Activated naive CD8-positive, alpha-beta T cell treated with anti-CD3 and anti-CD28 coated beads, Interleukin-2, amount 50 U/mL, for 16 hours (primary cell): ENCODE measurements at places on chromosomes 16 and 17.

DNA sequence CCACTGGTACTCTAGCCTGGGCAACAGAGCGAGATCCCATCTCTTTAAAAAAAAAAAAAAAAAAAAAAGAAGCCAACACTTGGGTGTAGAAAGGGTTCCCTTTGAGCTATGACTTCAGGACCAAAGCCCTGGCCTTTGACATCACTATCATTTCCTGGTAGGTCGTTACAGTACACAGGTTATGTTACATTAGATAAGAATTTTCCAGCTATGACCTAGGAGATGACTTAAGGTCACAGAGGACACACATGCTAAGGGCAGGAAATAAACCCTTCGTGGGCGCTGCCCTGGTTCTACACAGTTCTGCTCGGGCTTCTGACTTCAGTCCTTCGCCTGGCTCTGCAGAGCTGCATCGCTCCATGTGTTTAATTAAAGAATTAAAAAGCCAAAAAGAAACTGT is 112.0 kb downstream of the ADCY9 start:
- DNase-seq, result no peak

GRCh38 chr16:11677959-11678881 is 10.0 kb downstream of the SNN start:
- DNase-seq, result no peak

DNA sequence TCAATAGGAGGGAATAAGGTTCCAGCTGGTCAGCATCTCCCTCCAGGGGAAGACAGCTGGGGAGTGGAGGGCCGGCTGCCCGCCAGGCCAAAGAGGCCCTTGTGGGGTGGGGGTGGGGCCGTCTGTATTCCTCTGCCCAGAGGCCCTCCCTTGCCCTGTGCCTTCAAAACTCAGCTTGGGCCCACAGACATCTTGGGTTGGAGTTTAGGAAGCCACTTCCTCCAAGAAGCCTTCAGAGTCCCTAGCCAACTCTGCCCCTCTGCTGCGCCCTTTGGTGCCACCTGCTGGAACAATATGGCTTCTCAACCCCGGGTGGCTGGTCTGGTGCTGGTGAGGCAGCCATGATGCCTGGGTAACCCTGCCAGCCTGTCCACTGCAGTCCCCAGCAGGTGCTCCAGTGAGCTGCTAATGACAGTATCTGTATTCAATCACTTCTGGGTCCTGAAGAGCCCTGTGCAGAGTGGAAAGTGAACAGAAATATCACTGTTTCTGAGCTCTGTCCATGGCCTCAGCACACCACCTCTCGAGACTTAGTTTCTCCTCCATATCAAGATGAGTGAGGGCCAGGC is 16.7 kb downstream of the HSD11B2 start:
- DNase-seq, result peak; percentile 44

- DNase-seq, result no peak
These were observed 19.6 kb downstream of the KIAA0513 start for GRCh38 chr16:85046931-85047866.

- no peak for DNase-seq
These were observed 3.1 kb downstream of the RNF227 start for GRCh38 chr17:7912927-7913524.

- DNase-seq, result no peak
These were observed 17.8 kb downstream of the TSPOAP1 start for GRCh38 chr17:58310511-58311428.

- DNase-seq, result no peak
These were observed 8.7 kb downstream of the ADAM11 start for GRCh38 chr17:44767493-44767892.

DNA sequence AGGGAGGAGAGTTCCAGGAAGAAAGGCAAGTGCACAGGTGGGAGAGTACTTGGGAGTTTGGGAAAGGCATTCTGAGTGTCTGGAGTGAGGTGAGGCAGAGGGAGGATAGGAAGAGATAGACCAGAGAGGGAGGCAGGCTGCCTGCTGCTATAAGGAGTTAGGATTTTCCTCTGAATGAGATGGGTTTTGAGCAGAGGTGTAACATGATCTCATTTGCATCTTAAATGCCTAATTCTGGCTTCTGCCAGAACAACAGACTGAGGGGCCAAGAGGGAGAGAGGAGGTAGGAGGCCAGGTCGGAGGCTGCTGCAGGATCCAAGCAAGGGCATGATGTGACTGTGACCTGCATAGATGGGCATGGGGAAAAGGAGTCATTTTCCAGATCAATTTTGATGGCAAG is 31.5 kb upstream of the IRX6 start:
- no peak for DNase-seq

DNA sequence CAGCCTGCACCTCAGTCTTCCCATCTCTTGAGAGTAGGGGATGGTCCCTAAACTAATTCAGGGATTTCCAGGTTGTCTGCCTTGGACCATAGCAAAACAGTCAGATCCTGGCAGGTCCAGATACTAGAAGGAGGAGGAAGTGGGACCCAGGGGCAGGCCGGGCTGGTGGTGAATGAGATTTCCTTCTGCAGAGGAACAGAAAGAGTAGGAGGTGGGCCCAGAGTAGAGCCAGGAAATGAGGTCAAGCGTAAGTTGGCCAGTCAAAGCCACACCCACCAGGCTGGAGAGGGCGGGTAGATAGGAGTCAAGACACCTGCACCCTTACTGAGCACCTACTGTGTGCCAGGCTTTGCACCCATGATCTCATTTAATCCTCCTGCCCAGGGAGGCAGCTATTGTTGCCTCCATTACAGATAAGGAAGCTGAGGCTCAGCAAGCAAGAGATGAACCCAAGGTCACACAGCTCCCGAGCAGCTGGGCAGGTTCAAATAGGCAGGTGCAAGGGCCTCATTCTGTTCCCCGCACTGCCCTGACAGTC is 2.6 kb downstream of the CDH5 start:
- no peak for DNase-seq

DNA sequence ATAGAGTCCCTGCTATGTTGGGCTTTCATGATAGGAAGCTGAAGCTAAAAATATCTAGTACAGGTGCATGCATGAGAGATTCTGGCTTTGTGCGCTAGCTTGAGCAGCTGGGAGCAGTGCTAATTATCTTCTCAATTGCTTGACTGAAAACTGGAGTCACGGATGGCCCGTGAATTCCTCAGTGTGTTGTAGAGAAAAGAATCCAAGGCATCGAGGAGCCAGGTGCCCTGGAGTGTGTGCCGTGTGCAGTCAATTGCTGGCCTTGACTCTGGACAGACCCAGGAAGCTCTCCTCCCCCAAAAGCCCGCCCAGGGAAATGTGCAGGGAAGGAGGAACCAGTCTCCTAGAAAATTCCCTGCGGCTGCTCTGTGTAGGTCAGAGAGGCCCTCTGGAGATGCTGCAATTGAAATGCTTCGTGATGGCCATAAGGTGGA is 14.2 kb downstream of the LGALS3BP start:
- no peak for DNase-seq

DNA sequence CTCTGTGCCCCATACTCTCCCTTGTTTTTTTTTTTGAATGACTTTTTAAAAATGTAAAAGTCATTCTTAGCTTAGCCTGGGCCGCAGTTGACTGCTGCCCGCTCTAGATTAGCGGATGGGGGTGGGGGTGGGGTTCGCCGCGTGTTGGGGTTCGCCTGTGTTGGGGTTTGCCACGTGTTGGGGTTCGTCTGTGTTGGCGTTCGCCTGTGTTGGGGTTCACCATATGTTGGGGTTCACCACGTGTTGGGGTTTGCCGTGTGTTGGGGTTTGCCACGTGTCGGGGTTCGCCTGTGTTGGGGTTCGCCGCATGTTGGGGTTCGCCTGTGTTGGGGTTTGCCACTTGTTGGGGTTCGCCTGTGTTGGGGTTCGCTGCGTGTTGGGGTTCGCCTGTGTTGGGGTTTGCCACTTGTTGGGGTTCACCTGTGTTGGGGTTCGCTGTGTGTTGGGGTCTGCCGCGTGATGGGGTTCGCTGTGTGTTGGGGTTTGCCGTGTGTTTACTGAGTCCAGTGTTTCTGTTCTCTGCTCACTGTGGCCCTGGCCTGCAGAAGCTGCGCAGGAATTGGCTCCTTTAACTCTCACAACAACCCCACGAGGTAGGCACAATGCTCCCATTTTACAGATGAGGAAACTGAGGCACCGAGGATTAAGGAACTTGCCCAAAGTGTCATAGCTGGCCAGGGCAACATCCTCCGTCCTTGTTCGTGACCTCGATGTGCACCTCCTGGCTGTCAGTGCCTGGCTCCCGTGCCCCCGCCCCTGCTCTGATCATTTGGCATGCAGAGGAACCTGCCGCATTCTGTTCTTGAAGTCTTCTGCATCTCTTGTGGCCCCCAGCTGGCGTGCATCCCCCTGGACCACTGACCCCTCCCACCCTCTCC is 96.6 kb upstream of the CIBAR2 start:
- DNase-seq, result no peak

DNA sequence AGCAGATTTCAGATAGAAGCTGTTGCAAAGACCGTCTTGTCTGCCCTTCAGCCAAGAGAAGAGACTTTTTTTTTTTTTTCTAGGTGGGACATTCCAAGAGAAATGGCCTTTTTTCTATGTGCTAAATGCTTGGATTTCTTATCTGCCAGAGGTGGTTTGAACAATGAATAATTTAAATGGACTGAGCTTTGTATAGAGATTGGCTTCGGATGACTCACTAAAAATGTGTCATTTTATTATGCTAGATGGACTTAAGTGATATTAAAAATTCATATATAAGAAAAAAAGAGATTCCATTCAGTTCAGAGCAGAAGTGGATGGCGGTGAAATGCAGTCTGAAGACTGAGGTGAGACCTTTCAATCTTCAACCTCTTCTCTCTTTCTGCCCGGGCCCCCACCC is 58.4 kb downstream of the MEAK7 start:
- no peak for DNase-seq

DNA sequence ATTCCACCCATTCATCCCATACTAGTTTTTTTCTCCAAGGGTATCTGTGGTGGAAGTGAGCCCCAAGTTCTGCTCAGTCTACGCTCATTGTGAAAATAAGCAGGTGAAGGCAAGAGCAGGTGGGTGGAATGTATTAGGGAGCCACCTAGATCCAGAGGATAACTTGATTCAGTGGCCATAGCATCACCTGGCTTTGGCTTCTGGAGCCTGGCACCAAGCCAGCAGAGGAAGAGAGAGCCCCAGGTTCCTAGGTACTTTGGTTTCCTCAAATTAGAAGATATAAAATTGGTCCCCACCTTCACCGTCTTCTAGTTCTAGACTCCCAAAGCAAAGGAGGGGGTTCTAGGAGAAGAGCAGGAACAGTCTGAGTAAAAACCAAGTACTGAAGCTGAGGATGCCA is 4.1 kb downstream of the FXR2 start:
- DNase-seq, result no peak

- DNase-seq, result no peak
These were observed 64.1 kb downstream of the TIMM22 start for GRCh38 chr17:1060991-1061390.

DNA sequence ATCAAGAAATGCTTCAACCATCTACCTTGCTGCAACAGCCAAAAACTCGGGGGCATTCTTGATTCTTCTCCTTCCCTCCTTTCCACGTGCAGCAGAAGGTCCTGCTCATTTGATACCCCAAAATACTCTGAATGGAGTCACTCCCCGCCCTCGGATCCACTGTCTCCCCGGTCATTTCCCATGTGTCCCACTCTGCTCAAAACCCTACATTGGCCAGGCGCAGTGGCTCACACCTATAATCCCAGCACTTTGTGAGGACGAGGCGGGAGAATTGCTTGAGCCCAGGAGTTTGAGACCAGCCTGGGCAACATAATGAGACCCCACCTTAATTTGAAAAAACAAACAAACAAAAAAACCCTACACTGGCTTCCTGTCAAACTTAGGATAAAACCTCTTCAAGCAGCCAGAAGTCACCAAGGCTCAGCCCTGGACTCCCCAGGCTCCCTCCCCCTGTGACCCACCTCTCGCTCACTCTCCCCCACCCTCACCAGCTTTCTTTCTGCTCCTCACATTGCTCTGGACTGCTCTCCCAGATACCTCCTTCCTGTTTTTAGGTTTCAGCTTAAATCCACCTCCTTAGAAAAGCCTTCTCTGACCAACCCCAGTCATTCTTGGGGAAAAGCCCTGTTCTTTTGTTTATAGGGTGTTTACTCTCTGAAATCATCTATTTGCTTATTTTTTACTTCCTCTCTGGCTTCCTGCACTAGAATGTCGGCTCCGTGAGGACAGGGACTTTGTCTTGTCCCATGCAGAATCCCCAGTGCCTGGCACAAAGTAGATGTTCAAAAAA is 2.8 kb downstream of the SLC13A2 start:
- no peak for DNase-seq

GRCh38 chr17:69711541-69711940 is 297.0 kb downstream of the MAP2K6 start:
- no peak for DNase-seq

GRCh38 chr16:19419698-19420075 is 2.0 kb downstream of the TMC5 start:
- no peak for DNase-seq

DNA sequence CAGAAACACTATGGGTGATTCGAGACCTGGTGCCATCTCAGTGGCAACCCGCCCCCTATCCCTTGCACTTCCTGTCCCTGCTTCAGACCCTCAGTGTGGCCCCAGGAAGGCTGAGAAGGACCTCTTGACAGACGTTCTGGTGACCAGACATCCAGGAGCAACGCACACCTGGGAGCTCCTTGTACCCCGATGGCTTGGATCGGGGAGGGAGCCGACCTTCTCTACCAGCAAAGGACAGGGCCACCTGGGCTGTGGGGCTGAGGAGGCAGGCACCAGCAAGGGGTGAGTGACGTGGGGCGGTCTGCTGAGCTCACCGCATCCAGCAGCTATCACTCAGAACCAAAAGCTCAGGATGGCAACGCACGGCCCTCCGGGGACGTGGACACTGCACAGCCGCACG is 27.2 kb downstream of the UNKL start:
- DNase-seq, result no peak

DNA sequence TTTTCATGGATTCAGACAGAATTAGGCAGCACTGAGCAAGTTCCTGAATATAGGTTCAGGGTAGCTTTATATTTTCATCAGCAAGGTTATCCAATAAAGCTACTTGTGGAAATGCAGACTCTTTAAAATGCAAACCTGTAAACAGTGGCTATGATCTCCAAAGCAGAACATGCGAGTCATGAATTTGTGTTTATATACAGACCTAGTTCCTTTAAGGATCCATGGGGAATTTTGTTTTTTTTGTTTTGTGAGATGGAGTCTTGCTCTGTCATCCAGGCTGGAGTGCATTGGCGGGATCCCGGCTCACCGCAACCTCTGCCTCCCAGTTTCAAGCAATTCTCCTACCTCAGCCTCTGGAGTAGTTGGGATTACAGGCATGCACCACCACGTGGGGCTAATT is 14.8 kb downstream of the CLEC16A start:
- DNase-seq, result no peak

- no peak for DNase-seq
These were observed 15.8 kb upstream of the ITGAM start for GRCh38 chr16:31243734-31244670.
